ENCODE measurements at places on chromosomes 6 and 20.

- DNase-seq: no peak
Measured at GRCh38 chr6:128500749-128501600, 19.4 kb downstream of the PTPRK start.

DNA sequence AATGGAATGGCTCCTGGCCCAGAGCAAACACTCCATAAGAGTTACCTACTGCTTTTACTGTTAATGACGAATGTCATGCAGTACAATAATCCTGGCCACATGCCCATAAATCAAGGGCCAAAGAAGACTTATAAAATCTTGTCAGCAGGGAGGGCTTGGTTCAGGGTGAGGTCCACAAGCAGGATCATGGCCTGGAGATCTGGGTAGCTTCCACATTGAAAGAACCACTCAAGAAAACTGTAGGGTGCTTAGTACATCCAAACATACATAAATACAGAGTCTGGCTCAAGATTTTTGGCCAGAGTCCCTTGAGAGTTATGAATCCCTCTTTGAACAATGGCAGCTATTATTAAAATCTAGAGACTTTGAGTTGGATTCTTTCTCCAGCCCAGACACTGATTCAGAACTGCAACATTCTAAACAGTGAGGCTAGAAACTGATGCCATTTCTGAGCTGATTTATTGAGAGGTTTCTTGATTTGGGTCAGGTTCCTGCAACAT lies 188.7 kb downstream of the CDC5L start:
- DNase-seq: no peak

DNA sequence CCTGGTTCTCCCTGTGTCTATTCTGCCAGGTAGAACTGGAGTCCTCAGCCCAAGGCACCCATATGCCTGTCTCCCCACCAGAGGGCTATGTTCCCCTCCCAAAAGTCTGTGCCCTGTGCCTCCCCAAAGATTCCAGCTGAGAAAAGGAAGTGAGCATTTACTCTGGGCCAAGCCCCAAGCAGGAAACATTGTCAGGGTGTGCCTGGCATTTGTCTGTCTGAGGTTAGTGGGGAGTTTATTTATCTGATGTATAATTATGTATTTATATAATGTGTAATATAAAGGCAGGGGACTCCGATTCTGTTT lies 5.6 kb downstream of the GDF5 start:
- no peak for DNase-seq

GRCh38 chr20:10721137-10721896 lies 47.5 kb upstream of the JAG1 start:
- DNase-seq: no peak

GRCh38 chr6:121851056-121851455 lies 415.6 kb downstream of the GJA1 start:
- DNase-seq: no peak

DNA sequence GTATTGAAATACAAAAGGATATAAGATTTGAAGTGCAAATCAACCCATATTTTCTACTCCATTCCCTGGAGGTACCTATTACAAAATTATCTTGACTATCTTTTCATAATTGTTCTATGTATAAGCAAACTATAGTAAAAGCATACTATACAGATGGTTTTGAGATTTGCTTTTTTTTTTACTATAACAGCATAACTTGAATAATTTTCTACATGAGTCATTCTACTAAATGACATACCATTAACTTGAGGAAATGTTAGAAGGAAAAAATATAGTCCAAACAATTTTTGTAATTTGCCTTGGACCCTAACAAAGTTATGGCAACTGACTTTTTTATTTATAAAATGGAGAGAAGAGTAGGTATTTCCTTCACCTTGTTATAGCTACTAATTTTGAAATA lies 472.7 kb downstream of the PKHD1 start:
- DNase-seq: no peak

DNA sequence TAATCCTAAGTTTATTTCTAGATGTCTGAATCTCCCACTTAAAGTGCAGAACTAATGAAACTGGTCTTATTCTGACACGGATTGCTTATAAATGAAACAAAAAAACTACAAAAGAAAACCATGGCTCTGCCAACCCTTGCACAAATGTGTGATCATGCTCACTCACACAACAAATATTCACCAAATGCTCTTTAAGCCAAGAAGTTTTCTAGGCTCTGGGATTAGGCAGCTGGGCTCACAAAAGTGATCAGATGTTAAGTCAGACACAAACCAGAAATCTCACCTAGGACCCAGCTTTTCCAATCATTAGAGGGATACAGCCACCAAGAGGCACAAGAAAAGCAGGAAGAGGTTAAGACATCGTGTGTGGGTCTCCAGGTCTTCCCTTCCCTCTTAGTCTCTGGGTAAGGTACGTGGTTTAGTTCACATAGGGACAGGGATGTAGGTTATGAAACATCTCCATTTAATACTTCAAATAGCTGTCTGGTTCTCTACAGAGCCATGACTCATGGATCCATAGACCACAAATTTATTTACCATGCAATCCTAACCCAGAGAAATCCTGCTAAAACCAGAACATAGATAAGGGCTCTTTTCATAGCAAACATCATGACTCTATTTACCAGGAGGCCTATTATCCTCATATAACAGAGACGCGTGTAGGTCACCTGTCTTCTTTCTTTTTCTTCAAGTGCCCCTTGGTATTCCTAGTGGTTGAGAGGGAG lies 165.2 kb downstream of the WDR27 start:
- peak; percentile 75 for DNase-seq

GRCh38 chr6:89895276-89895874 lies 1.1 kb downstream of the GJA10 start:
- peak; percentile 17 for DNase-seq

DNA sequence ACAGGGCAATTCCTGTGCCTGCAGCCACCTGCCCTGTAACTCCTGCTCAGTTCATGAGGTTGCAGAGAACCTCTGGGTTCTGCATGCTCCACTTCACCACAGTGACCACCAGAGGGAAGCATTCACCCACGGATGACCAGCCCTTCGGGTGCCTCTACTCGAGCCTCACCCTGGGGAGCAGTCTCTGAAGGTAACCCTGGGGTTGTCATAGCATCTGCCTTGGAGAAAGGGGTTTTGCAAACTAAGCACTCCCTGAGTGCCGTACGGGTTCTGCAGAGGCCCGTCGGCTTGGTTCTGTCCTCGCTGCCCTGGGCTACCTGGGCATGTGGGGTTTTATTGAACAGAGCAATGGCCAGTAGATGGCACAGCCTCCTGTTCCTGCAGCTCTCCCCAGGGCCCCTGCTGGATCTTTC lies 10.2 kb upstream of the CST5 start:
- DNase-seq: peak; percentile 79

GRCh38 chr20:826695-827323 lies 6.7 kb upstream of the FAM110A start:
- no peak for DNase-seq

DNA sequence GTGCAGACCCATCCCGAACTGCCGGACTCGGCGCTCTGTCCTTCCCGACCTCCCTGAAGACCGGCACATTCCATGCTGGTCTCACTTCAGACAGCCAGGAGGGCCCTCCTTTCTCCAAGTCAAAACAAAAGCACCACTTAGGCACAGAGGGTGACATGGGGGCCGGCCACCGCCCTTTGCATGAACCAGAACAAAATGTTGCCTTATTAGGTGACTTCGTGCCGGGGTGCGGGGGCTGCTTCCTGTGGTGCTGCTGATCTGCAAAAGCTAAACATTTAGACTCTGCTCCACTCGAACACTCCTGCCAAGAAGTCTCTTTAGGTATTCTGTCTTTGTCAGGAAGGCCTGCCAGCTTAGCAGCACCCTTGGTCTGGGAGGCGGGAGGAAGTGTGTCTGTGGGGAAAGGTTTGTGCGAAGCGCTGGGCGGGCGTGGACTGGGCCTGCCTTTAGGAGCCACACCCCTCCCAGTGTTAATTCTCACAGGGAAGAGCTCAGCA lies 133.8 kb downstream of the SMOC2 start:
- no peak for DNase-seq

DNA sequence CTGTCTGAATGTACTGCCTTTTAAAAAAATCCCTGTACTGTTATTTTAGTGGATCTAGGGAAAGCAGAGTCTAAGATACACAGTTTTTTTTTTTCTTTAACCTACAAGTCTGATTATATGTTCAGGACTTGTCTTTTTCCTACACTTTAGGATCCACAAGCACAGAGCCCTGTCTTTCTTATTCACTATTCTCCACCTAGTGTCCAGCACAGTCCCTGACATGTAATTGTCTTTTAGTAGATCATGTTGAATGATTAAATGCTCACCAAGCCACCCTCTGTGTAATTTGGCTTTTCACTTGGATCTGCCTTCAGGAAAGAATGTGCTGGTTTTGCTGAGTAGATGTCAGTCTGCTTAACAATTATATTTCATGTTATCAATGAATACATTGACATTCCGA lies 35.8 kb upstream of the YWHAB start:
- no peak for DNase-seq

DNA sequence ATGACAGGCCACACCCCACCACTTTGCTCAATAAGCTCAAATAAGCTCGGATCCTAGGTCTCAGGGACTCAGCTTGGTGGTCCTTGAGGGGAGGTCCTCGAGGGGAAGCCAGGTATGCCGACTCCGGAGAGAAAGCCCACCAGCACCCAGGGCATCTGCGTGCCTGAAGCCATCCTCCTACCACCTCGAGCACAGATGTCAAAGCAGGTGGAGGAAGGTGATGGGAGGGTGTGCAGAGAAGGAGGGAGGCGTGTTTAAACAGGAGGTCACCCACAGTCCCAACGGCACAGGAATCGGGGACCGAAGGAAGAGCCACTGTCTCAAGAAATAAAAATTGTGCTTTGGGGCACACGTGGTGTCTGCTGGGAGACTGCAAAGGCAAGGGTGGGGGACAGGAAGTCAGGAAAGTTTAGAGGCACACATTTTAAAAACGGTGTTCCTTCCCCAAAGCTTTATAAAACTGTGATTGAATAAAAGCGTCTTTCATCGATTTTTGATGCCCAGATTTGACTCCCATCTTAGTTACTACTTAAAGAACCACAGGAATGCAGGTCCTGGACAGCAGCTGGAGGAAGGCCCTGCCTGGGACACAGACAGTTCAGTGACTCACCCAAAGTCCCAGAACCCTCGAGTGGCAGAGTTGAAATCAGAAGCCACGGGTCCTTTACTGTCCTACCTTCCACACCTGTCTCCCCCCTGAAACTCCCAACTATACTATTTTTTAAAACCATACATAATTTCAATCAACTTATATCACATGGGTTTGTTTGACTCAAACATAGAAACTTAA lies 221.0 kb upstream of the PDE10A start:
- DNase-seq: peak; percentile 6
